HFF-Myc (cell line): ENCODE measurements at places on chromosomes 12 and 14.

GRCh38 chr14:103623308-103623707 lies 5.7 kb upstream of the KLC1 start:
- DNase-seq, result no peak

DNA sequence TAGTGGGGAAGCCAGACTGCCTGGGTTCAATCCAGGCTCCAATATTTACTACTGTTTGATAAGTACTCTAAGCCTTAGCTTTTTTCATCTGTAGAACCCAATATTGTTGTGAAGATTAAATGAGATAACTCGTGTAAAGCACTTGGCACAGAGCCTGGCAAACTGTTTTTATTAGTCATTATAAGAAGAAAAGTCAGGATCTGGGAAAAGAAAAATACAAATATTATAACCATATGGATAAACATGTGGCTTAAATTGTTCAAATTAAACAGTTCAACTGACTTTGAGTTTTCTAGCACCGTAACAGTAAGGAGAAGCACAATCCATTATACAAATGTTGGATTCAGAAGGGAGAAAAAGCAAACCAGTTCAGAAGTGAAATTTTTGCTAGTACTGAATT lies 22.0 kb upstream of the CDK17 start:
- DNase-seq, result peak; percentile 93

- DNase-seq, result no peak
Observed at GRCh38 chr12:12669020-12669419, 27.0 kb downstream of the GPR19 start.

- DNase-seq, result no peak
Observed at GRCh38 chr12:101637936-101638335, 43.2 kb downstream of the MYBPC1 start.

DNA sequence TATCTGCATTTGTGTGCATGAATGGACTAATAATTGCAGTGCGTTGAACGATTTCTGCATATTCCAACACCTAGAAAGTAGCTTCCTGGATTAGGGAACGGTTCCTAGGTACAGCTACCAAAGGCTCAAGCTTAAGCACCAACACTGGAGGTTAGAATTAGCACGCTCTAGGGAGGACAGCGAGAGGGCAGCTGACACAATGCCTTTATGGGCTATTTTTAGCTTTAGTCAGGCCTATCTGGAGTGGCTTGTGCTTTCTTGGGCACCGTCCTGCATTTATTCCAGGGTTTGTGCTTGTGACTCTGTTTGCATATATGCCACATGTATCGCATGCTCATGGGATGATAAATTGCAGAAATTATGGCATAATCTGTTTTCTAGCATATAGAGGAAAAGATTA lies 13.7 kb downstream of the ETV6 start:
- DNase-seq, result no peak

DNA sequence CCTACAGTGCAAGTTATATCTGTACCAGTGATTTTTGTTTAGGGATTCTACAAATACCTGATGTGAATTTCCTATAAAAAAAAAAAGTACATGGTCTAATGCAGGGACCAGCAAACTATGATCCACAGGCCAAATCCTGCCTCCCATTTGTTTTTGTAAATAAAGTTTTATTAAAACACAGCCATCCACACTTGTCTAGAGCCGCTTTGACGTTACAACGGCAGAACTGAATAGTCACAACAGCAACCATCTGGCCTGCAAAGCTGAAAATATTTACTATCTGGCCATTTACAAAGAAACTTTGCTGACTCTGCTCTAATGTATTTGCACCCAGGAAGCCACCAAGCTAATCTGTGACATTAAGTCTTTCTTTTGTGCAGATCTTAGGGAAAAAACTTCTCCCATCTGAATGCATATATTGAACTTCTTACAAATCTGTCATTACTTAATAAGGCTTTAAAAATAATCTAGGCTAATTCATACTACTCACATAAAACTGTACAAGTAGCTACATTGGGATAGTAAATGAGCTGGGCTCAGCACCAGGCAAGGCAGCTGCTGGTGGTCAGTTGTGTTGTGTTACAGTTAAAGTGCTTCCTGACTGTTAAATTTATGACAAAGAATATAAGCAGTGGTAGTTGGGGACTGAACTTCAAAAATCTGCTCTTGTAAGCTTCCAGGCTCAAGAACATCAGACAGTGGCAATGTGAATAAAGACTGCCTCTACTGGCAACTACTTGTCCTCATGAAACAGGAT lies 303.3 kb downstream of the MED13L start:
- no peak for DNase-seq

DNA sequence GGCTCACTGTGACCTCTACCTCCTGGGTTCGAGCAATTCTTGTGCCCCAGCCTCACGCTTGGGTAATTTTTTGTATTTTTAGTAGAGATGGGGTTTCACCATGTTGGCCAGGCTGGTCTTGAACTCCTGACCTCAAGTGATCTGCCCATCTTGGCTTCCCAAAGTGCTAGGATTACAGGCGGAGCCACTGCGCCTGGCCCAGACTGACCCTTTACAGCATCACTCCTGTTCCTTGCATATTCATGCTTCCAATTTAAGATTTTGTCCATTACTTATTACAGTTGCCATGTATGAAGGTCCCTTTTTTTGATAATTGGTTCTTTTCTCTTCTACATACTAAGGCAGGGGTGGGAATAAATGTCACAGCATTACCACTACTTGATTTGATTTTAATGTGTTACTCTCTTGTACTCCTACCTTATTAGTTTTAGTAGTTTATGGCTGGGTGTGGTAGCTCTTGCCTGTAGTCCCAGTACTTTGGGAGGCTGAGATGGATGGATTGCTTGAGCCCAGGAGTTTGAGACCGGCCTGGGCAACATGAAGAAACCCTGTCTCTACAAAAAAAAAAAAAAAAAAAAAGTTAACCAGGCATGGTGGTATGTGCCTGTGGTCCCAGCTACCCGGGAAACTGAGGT lies 46.9 kb downstream of the ADIPOR2 start:
- no peak for DNase-seq

GRCh38 chr12:1839464-1839863 lies 19.1 kb downstream of the LRTM2 start:
- no peak for DNase-seq

- no peak for DNase-seq
Observed at GRCh38 chr14:35248476-35248788, 43.8 kb upstream of the PSMA6 start.
